ENCODE measurements at places on chromosomes 13 and 19. TPM values are rescaled to one million over a fixed set of nuclear protein-coding genes. Genes with fewer than 3 reads are reported as not detected.

DNA sequence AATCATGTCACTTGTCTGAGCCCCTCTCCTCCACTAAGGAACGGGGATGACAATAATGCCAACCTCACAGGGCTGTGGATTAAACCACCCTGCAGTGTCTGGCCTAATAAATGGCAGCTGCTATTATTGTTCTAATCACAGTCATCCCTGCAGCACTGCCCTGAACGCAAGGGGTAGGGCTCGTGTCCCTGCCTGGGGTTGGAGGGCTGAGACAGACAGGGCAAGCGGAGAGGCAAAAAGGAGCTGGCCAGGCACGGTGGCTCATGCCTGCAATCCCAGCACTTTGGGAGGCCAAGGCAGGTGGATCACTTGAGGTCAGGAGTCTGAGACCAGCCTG lies 10.2 kb upstream of the KPTN start:
- DNase-seq = no peak

DNA sequence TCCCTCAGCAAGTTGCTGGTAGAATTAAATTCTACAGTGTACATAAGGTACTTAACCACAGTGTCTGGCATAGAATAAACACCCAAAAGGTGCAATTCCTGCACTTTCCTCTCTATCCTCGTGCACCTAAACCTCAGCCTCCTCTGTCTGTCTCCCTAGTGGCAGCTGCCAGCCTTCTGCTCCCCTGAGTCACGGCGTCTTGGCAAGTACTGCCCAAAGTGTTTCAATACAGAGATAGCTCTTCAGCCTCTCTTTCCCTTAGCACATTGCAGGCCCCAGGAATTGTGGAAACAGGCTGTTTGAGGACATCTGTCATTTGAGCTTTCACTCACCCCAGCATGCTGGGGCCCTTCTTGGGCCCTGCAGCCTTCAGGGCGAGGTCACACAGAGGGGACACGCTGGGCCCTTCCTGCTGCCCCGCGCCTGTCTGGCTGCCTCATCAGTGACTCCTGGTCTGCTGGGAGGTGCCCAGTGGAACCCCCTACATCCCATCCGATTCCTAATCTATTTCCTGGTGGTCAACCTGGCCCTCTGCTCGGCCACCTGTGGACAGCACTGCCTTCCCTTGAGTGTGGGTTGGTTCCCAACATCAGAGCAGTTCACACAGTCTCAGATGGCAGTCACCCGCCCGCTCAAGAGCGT lies 19.3 kb downstream of the COL4A2 start:
- DNase-seq = no peak

GRCh38 chr13:29369060-29369743 lies 226.3 kb downstream of the SLC7A1 start:
- DNase-seq = no peak

DNA sequence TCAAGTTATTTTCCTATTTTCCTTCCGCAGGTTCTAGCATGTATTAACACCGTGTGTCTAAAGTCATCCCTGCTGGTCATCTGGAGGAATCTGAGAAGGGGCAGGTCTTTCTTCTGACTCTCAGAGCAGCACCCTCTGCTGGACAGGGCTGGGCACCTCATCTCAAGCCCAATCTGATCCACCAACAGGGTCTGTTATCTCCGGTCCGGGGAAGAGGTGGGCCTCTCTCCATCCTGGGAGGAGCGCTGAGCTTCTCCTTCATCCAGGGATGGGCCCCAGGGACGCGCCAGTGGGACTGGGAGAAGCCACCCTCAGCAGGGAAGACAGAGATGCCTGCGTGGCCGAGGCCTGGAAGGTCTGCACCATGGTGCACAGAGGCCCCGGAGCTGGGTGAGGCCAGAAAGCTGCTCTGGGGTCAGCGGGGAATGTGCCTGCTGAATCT lies 26.0 kb upstream of the ZNF331 start:
- no peak for DNase-seq

DNA sequence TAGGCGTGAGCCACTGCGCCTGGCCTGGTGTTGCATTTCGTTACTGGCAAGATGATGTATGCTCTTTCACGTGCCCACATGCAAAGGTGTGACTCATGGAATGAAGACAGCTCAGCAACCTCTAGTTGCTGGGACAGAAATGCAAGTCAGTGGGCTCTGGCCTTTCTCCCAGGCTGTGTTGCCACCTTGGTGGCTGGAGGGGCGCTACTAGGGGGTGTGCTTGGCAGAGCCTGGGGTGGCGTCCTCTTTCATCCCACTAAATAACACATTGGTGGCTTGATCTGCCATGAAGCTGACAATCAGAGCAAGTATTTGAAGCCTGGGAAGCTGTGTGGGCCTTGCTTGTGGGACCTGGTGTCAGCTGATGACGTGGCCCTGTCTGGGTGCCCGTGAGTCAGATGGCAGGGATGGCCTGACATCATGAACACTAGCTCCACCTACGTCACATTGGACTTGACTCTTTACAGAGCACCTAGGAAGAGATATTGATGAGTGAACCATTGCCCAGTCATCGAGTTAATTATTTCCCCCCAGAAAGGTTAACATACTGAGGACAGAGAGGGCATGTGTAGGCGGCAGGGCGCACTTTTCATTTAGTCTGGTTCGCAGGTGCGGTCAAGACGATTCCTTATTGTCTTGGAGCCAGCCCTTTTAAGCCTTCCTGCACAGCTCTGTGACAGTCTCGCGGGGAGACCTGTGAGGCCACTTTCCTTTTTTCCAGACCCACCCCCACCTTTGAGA lies 154.2 kb downstream of the TM9SF2 start:
- DNase-seq = peak; percentile 92

GRCh38 chr13:42320375-42320787 lies 48.4 kb downstream of the AKAP11 start:
- DNase-seq = no peak

DNA sequence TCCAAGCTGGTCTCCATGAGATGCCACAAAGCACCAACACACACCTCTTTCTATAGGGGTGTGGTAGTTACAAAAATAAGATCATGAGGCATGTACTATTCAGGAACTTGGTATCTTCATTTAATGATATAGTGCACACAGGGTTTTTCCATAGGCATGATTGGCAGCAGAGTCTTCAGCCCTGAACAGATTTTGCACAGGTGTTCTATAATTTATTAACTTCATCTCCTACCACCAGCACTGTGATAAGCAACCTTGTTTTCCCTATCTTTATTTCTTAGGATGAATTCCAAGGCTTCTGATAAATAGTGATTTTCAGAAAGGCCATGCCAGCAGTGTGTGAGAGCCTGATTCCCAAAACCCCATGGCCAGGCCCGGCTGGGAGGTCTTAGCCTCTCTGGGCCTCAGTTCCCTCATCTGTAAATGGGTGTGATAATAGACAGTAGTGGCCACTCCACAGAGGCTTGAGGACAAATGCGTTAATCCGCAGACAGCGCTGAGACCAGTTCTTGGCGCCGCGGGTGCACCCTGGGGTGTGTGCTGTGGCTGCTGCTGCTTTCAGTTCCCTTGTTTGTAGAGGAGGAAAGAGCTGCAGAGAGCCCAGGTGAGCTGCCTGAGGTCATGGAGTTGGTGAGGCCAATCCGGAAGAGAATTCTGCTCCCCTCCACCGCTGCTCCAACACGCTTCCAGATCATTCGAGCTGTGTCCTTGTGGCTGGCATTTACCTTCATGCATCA lies 33.1 kb downstream of the DHRS12 start:
- no peak for DNase-seq

DNA sequence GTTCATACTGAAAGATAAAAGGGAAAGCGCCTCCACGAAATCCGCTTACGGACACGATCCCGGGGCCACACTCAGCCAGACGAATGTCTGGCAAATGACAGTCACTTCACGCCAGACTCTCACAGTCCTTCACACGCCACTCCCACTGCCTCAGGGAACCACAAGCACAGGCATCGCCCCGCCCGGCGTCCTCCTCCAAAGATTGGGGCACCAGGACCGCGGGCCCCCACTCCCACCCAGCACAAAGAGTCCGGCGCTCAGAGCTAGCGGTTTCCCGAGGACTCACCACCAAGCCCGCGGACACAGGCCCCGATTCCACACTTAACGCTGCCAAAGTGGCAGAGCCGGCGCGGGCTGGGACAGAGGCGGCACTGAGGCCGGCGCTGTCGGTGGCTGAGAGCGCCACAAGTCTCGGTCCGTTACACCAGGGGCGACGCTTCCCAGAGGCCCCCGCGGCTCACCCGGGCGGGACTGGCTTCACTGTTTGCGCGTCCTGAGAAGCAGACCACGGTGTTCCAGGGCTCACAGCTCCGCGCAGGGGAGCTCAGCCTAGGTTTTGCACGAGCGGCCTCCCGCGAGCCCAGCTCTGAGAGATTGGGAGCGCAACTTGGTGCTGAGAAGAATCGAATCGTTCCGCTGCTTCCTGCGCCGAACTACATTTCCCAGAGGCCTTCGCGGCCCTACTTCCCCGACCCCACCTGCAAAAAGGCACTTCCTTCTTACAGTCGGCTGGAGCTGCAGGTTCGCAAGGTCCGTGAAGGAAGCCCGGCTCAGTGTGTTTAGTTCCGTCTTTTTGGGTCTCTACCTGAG lies at the start of gene ZNF569:
TSS of gene ZNF569 (minus strand) at position 647 of the 810 bp plus-strand sequence. CDS start 22,523 bp downstream, outside the sequence.
- DNase-seq = peak; percentile 86

DNA sequence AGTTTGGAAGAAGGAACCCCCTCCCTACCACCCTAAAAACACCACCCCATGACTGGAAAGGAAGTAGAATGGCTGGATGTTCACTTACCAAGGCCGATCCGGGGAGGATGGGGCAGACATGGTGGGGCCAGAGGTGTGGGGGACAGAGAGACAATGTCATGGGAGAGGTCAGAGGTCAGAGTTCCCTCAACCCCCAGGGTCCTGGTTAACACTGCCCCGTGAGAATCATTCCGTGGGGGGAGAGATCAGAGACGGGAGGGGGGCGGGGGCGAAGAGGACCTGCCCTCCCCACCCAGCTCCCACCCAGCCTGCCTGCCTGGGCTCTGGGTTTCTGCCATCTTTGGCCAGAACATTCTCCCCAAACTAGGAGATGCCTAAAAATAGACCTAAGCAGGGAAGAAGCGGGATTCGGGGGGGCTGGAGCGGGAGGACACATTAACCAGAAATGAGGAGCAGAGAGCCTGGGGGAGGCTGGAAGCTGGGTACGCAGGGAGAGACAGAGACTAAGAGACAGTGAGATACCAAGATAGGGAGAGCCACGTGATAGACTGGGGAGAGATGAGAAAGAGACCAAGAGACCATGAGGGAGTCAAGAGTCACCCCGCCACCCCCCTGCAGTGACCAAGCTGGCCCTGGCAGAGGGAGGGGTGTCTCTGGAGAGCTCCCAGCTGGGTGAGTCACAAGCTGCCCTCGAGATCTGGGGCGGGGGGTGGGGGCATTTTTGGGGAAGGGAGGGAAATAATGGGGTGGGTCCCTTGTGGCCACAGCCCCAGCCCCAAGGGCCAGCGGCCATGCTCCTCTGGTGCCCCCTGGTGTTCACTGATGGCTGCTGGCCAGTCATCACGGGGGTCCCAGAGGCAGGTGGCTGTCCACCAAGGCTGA lies 6.1 kb upstream of the KANK2 start:
- DNase-seq = no peak

- no peak for DNase-seq
These were observed 415.0 kb upstream of the SPRY2 start for GRCh38 chr13:80755910-80756309.

Gene KCNC3
- 0.55 TPM for total RNA-seq

Gene PPP1R13L
- 34.5 TPM for total RNA-seq

Gene ADPRHL1
- 0.84 TPM for total RNA-seq

Gene TDRD3
- 15.7 TPM for total RNA-seq

Gene POMP
- total RNA-seq = 103 TPM

Gene SWSAP1
- 2.9 TPM for total RNA-seq

Gene FXYD7
- total RNA-seq = not detected
